ENCODE measurements at places on chromosomes 1 and 21.

DNA sequence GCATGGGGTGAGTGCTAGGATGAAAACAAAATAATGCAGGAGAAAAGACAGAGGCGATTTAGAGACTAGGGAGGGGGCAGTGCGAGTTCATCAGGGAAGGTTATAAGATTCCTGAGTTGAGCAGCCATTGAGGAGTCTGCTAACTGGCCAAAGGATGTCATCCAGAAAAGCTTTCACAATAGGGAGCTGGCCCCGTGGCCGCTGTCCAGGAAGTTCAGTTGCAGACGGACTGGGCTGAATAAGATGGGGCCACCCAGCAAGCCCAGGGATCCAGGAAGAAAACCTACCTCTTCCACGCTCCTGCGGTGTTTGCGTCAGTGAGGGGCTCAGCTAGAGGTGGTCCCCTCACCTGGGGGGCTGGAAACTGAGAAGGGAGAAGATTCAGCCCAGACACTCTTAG is 4.0 kb upstream of the PKP1 start:
- no peak for DNase-seq

DNA sequence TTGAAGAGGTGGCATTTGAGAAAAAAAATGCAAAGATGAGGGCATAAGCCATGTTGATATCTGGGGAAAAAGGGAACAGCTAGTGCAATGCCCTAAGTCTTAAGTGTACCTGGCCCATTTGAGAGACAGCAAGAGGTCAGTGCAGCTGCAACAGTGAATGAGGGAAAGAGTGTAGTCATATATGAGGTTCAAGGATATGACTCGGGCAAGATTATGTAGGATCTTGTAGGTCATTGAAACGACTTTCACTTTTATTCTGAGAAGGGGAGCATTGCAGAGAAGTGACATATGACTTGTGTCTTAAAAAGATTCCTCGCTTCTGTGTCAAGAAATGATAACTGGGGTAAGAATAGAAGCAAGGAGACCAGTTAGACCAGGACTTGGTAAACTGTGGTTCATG is 31.0 kb downstream of the NTMT2 start:
- DNase-seq: no peak

- no peak for DNase-seq
Observed at GRCh38 chr1:91171898-91172297, 150.1 kb upstream of the ZNF644 start.

- no peak for DNase-seq
Observed at GRCh38 chr1:243416495-243416894, 160.7 kb downstream of the SDCCAG8 start.

- no peak for DNase-seq
Observed at GRCh38 chr1:184039126-184039525, 1.6 kb upstream of the COLGALT2 start.

GRCh38 chr1:178011864-178012503 is 42.1 kb upstream of the SEC16B start:
- no peak for DNase-seq

DNA sequence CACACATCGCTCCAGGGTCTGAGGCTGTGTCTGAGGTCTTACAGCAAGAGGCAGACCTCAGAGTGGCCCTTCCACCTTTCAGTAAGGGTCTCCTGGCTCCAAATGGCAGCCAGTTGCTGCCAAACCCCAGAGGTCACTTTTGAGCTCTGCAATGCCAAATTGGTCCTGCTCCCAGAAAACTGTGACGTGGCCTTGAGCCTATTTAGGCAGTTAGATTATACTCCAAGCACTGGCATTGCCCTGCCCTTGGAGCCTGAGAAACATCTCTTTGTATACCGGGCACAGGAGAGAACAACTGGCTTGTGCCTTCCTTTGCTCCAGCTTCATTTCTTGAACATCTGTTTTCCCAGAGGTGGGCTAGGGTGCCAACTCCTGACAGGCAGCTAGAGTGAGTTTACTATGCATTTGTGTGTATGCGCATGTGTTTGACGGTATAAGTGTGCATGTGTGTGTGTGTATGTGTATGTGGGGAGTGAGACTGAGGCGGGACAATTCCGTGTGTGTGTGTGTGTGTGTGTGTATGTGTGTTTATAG is 134.5 kb downstream of the IER5 start:
- DNase-seq: no peak

Measured in activated T-helper 9 cell treated with anti-CD3 and anti-CD28 coated beads, Interleukin-2, amount 50 U/mL, for 16 hours (primary cell).